ENCODE measurements at places on chromosomes 6 and 20. TPM values are rescaled to one million over a fixed set of nuclear protein-coding genes. Genes with fewer than 3 reads are reported as not detected.

SLC22A7 gene
- not detected for total RNA-seq

CTAGE9 gene
- total RNA-seq: not detected

MUC22 gene
- total RNA-seq: not detected

TRIM10 gene
- total RNA-seq: not detected

RSPO3 gene
- total RNA-seq: 15.4 TPM

NANP gene
- total RNA-seq: 9.5 TPM

SEC23B gene
- total RNA-seq: 34.7 TPM

SLC17A3 gene
- total RNA-seq: not detected

MCCD1 gene
- total RNA-seq: not detected

BFSP1 gene
- total RNA-seq: 2.3 TPM

DST gene
- 670 TPM for total RNA-seq

HCRTR2 gene
- total RNA-seq: not detected

HRH3 gene
- not detected for total RNA-seq

TRIM31 gene
- total RNA-seq: not detected

MKKS gene
- 5.9 TPM for total RNA-seq

SYNJ2 gene
- total RNA-seq: 43.4 TPM

FRK gene
- total RNA-seq: 0.33 TPM

PAX1 gene
- not detected for total RNA-seq

SLCO4A1 gene
- total RNA-seq: 0.50 TPM

PCK1 gene
- total RNA-seq: not detected

MATN4 gene
- total RNA-seq: under 0.01 TPM

E2F1 gene
- 2.1 TPM for total RNA-seq

LY6G6C gene
- not detected for total RNA-seq

BMP2 gene
- 15.9 TPM for total RNA-seq

RXRB gene
- total RNA-seq: 25.9 TPM

IL20RA gene
- 0.33 TPM for total RNA-seq

CCN6 gene
- total RNA-seq: not detected

NOX3 gene
- total RNA-seq: not detected

STX11 gene
- total RNA-seq: 0.26 TPM

DCDC2 gene
- not detected for total RNA-seq

SCGN gene
- total RNA-seq: not detected

SMLR1 gene
- total RNA-seq: not detected

SCRT2 gene
- total RNA-seq: not detected

TUBB2B gene
- total RNA-seq: 5.1 TPM

UBD gene
- not detected for total RNA-seq

SIRPB1 gene
- 0.17 TPM for total RNA-seq

All from fibroblast of lung (primary cell).